ENCODE measurements at places on chromosomes 13 and 19.

- no peak for DNase-seq
These were observed 1.3 kb downstream of the KLF16 start for GRCh38 chr19:1862068-1862423.

GRCh38 chr19:39514840-39515550 lies at the start of gene SELENOV:
SELENOV (plus strand) TSS chr19:39515139; CDS start chr19:39515213, 74 bp downstream.
- DNase-seq, result peak; percentile 40

DNA sequence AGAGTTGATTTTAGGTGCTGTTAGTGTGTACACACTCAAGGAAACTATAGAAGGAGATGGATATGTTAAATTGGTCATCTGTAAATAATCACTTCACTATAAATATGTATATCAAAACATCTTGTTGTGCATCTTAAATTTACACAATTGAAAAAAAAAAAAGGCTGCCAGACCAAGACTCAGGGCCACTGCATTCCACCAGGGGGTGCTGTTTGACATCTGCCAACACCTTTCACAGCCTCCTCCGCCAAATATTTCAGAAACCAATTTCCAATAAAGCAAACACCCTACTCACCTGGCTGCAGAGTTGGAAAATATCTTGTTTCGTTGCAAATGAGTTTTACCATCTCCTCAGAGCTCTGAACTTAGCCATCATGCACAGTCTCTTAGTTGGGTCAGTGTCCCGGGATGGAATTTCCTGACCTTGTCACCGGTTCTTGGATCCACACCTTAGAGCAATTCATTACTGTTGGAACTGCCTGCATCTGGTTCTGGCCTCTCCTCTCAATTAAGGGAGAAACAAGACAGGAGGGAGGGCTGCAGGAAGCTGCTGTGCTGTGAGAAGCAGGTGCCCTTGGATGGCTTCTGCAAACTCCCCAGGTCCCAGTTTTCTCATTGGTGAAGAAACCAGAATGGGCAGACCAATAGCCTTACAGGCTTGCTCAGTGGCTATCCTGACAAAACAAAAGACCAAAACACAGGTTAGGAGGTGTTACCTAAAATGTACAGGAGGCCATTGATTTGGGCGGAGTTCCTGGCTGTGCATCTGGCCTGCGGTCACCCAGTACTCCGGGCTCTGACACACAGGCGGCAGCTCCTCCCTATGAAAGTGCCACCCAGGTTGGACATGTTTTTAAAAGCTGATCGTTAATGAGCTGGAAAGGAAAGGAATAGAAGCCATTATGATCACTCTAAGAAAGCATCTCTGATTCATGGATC lies 746.6 kb downstream of the UQCRFS1 start:
- peak; percentile 75 for DNase-seq

DNA sequence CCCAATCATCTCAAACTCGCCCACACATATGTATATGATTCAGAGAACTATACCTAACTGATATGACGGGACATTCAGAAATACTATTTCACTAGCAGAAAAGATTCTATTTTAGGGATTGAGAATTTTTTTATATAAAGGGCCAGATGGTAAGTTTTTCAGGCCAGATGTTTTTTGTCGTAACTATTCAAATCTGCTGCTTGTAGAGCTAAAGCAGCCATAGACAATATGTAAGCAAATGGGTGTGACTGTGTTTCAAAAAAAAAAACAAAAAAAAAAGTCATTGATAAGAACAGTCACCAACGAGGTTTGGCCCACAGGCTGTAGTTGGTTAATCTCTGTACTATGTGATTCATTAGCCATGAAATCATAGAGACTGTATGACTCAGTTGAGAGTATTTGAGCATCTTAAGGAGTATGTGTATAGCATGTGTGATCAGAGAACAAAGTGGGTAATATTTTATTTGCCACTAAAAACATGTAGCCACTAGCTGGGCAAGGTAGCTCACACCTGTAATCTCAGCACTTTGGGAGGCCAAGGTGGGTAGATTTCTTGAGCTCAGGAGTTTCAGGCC lies 2724.7 kb downstream of the PCDH9 start:
- DNase-seq, result no peak

Measured in NCI-H1436 (cell line).